ENCODE measurements at places on chromosomes 16 and 17. TPM values are rescaled to one million over a fixed set of nuclear protein-coding genes. Genes with fewer than 3 reads are reported as not detected.

GRCh38 chr16:14564861-14565687 lies 65.0 kb downstream of the PARN start:
- H3K36me3 ChIP-seq: peaks cover 30% of the 10 kb centered on the region
- peaks cover 6% of the 10 kb centered on the region for H3K4me1 ChIP-seq

The NPIPA2 gene
- 4.6 TPM for total RNA-seq

DNA sequence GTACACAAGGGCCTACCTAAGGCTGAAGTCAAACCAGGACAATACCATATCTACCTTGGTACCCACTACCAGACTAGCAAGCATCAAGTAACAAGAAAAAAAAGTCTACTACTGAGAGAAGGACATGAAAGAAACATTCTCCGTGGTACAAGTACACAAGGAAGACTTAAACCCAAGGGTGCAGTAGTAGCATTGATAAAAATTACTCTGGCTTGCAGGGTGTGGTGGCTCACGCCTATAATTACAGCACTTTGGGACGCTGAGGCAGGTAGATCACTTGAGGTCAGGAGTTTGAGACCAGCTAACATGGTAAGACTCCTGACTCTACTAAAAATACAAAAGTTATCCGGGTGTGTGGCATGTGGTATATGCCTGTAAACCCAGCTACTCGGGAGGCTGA lies 386.5 kb upstream of the PMFBP1 start:
- no peak for ATAC-seq
- H3K36me3 ChIP-seq: no peaks in the 10 kb centered on the region
- H3K27ac ChIP-seq: no peak overlapping the region

The TEDC2 gene
- 19.7 TPM for total RNA-seq

Measured in activated T-helper 17 cell treated with anti-CD3 and anti-CD28 coated beads, Interleukin-2, amount 50 U/mL, for 72 hours (primary cell).